ENCODE measurements at places on chromosomes 6 and 20.
A peak's percentile ranks its signal among the peaks of the same experiment; 100 is the strongest.

DNA sequence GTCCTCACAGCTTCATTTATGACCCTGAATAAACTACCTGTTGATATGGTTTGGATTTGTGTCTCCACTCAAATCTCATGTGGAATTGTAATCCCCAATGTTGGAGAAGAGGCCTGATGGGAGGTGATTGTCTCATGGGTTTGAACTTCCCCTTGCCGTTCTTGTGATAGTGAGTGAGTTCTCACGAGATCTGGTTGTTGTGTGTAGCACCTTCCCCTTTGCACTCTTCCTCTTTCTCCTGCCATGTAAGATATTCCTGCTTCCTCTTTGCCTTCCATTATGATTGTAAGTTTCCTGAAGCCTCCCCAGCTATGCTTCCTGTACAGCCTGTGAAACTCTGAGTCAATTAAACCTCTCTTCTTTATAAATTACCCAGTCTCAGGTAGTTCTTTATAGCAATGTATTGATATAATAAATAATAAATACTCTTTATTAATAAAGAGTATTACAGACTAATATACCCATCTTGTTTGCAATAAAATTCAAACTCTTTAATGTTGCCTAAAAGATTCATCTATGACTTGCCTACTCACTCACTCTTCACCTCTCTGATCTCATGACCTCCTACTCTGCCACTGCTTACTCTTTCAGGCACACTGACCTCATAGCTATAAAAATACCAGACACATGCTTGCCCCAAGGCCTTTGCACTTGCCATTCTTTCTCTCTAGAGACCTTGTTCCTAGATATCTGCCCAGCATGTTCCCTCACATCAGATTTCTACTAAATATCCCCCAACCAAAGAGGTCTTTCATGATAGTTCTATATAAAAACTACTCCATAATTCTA, 256.4 kb upstream of the MARCKS start:
- no peak for DNase-seq

- no peak for DNase-seq
These were observed 100.6 kb upstream of the MLIP start for GRCh38 chr6:54010340-54011276.

- no peak for DNase-seq
These were observed 654.1 kb downstream of the KIF16B start for GRCh38 chr20:15919118-15919517.

DNA sequence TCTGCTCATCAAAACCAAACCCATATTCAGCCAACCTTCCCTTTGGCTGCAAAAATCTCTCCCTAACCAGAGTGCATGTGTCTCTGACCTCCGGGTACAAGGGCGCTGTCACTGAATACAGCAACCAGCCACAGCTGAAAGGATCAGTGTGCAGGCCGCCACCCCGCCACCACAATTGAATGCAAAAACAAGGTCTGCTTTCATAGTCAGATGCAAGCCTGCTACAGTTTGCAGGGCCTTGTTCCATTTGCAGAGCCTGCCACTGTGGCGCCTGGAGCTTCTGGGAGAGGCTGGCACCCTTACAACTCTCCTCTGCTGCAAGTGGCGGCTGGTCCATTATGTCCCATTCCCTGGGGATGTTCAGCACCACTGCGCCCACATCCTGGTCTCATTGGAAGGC, 23.5 kb downstream of the MDGA1 start:
- no peak for DNase-seq

GRCh38 chr6:163489584-163489983, 75.1 kb downstream of the QKI start:
- no peak for DNase-seq

- peak; percentile 47 for DNase-seq
These were observed 131.6 kb upstream of the OLIG3 start for GRCh38 chr6:137625808-137626207.

GRCh38 chr6:6629402-6629801, 40.9 kb downstream of the LY86 start:
- DNase-seq, result no peak

DNA sequence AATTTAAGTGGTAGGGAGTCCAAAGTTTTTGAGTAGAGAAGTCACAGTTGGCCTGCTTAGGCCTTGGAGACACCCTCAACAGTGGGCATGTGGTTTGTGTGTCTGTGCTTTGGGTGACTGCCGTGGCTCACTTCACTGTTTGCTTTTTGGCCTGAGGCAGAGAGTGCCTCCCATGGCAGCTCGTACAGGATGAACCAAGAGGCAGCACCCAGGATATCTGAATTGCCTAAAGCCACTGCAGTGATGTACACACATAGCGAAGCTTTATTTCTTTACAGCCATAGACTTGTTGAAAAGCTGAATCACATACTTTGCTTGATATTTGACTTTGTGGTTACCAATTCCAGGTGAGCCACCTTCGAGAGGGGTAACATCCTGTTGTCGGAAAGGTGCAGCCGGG, 21.6 kb downstream of the RREB1 start:
- no peak for DNase-seq

GRCh38 chr6:118931436-118931835, 3.5 kb downstream of the MCM9 start:
- no peak for DNase-seq

DNA sequence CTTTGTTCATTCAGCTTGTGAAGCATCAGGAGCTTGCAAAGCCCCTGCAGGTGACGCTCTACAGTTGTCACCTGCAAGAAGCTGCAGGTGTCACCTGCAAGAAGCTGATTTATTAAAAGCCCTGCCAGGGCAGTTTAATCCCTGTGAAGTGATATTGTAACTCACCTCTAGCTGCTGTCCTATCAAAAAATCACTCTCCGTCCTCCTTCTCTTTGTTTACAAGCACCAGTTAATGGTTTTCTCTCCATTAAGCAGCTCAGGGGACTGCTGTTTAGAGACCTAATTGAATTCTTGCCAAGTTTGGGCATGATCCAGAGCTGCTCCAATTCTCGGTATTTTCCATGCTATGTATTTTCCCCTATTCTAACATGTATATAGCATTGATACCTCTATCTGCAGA, 345.9 kb downstream of the ARHGAP18 start:
- DNase-seq, result no peak

DNA sequence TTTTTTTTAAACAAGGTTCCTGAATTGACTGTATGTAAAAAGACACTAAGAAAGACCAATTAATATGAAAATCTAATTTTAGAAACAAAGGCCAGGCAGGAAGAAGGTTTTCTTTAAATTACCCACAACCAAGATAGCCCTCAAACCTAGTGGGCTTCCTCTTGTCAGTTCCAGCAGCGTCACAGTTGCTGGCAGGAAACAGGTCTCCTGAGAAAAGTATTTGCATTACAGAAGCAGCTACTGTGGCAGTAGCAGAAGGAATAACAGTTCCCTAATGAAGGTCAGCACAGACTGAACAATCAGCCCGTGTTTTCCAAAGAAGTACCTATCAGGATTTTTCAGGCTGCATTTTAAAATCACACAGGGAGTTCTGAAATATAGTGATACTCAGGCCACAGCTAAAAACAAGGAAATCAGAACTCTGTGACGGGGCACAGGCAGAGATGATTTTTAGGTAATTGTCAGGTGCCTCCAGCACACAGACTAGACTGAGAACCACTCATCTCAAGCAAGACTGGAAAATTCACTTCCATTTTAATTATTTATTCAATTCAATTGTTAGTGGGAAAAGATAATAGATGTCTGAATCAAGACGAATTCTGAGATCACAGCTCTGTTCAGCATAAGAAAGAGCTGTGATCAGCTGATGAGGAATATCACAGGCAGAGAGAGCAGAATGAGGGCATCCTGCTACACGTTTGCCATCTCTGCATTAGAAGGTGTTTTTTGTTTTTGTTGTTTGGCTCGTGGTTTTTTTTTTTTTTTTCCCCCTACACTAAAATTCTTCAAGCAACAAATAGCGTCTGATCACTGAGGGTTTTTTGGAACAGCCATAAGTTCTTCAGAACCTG, 230.5 kb upstream of the KHDRBS2 start:
- DNase-seq, result peak; percentile 72

DNA sequence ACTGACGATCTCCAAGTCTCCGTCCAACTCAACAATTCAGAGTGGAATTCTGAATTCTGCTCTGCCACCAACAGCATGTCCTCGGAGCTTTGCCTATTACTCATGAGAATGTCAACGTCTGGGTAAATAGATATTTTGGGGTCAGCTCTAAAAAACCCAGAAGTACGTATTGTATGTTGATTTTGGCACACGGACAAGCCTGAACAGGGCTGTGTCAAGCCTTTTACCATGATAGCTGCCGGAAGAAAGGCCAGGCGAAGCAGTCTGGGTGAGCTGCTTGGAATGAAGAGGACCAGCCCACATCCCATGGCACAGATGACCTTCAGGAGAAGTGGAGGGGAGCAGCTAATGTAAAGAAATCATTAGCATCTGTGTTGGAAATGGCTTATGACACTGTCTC, 88.0 kb upstream of the JAG1 start:
- DNase-seq, result no peak

DNA sequence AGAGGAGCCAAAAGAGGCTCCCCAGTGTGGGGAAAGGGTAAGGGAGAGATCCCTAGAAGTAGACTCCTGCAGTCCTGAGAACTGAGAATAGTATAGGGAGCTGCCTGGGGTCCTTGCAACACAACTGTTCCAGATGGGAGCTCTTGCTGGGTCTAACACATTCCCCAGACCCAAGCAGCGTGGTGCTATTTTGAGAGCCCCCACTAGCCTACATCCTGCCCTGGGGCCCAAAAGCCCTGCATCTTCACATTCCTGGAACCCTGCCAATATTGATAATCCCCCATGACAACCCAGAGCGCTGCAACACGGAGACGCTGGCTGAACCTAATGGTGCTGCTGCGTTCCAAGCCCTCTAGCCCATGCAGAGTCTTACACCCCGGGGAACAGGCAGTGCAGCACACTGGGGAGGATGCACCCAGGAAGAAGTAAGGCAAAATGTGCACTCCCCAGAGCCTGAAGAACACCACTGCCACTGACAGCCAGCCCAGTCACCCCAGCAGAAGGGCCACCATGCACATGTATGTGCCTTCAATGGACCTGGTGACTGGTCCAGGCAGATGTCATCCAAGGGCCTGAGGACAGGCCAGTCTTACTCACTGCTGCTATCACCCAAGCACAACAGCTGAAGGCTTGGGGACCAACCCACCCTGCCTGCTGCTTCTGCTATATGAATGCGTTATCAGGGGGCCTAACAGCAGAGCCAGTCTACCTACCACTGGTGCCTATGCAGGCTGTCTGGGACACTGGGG, 7.0 kb upstream of the RNF217 start:
- DNase-seq, result no peak

All from Karpas-422 (cell line).